ENCODE measurements at places on chromosomes 7 and 10.

DNA sequence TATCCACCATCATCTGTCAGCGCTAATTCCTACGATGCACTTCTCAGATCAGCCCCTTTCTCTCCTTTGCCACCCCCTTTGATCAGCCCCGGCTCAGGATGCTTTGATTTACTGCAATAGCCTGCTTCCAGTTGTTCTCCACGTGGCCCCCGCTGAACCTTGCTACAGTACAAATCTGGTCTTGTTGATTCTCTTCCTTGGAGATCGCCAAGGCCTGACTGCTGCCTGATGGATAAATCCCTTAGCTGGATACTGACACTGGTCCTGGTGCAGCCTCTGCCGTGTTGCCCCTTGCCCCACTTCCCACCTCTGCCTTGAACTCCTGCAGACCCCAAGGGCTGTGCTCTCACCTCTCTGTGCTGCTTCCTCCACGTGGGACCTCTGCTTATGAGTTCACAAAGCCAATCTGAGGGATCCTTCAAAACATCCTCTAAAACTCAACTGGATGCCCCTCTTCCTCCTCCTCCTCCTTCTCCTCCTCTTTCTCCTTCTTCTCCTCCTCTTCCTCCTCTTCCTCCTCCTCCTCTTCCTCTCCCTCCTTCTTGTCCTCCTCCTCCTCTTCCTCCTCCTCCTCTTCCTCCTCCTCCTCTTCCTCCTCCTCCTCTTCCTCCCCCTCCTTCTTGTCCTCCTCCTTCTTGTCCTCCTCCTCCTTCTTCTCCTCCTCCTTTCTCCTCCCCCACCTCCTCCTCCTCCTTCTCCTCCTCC, 15.3 kb downstream of the PLXNA4 start:
- DNase-seq: no peak

DNA sequence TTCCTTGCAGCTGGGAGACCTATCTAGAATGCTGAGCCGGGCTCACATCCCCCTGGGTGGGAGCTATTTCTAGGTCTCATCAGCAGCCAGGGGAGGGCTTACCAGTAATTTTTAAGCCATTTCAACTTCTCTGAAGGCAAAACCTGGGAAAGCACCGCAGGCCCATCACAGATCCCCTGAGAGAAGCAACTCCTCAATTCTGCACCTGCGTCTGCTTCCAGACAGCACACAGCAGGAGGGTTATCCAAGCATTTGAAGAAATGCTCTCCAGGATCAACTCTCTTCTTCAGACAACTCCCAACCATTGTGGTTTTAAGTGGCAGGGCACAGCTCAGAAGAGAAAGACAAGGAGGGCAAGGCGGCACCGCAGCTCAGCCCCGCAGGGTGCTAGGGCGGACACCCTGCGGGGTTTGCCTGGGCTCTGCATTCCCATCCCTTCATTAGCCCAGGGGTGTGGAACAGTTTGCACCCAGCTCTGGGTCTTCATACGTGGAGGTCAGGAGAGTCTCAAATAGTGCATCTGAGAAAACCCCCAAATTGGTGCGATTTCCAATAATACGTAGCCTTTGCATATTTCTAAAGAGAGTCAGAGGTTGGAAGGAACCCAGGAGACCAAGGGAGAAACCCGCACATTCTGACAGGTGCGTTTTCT, 618.7 kb downstream of the DNAJB6 start:
- no peak for DNase-seq

GRCh38 chr7:5291301-5291700, 8.6 kb downstream of the SLC29A4 start:
- no peak for DNase-seq

DNA sequence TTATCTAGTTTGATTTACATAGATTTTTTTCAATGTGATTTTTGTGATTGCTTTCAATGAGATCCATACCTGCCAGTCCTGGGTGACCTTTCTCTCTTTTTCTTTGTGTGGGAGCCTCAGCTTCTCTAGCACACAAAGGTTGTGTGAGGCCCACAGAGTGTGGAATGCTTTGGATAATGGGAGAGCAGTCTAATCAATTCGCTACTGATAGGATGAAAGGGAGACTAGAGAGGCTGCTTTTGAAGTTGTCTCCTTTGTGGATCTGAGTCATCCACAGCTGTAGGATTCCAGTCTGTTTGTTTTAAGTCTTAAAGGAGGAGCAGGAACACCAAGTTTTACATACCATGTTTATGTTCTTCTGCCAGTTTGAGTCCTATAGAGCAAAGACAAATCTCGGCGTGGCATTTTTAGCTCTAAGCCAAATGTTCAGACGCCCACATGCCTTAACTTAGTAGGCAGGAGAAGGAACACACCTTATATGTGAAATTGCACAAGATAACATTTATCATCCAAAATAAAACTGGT, 330.0 kb downstream of the ARL4A start:
- DNase-seq: no peak
